Bone marrow (tissue), 2 donors: ENCODE measurements at places on chromosomes 13 and 19.

- DNase-seq = no peak
These were observed 9.0 kb upstream of the CEBPA start for GRCh38 chr19:33311326-33311682.

DNA sequence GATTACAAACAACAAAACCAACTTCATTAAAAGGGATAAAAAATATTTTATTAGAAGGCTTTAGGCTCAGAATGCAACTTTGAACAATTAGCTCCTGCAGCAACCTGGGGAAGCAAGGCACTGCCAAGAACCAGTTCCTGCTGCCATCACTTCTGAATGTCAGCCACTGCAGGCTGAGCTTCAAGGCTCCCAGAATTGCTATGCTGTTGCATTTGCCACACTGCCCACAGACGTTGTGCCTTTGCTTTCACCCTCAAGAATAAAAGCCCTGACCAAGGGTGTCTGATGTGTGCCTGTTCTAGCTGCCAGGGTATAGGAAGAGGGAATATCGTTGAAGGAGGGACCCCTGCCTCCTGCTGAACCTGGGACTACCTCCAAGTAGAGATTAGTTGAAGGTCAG is 238.4 kb downstream of the ITGBL1 start:
- no peak for DNase-seq

DNA sequence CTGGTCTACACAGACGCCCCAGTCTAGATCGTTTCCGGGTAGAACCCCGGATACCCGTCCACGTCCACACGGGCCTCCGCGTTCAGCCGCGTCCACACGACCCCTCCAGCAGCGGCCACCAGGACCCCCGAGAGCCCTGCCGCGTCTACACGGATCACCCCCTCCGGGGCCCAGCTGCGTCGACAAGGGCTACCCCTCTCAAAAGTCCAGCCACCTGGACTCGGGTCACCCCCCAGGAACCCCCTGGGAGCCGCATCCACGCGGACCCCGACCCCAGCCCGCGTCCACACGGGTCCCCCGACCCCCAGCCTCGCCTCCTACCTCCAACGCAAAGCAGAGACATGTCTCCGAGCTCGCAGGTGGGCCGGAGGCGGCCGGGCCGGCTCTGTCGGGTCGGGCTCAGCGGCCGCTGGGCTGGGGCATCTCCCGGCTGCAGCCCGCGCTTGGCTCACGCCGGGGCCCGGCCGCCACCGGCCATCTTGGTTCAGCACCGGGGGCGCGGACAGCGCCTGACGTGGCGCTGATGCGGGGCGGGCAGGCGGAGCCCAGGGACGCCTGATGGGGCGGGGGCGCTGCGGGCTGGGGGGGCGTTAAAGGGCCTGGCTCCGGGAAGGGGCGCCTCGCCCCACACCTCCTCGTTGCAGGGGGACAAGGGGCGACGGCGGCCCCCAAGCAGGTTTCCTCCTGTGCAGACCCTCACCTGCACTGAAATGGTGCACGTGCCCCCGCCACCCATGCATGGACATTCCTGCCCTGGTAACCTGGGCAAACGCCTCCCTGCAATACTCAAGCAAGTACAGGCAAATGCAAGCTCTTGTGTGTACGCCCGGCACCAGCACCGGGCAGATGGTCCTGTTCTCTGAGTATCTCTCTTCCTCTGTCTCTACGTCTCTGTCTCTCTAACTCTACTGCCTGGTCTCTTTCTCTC is at the start of gene UNC13A:
Gene UNC13A, minus strand, starts transcription at position 498 of the 928 bp plus-strand sequence. Its CDS starts 155 bp downstream, at position 343.
- DNase-seq = no peak

GRCh38 chr13:70795484-70795883 is 687.2 kb upstream of the KLHL1 start:
- no peak for DNase-seq

DNA sequence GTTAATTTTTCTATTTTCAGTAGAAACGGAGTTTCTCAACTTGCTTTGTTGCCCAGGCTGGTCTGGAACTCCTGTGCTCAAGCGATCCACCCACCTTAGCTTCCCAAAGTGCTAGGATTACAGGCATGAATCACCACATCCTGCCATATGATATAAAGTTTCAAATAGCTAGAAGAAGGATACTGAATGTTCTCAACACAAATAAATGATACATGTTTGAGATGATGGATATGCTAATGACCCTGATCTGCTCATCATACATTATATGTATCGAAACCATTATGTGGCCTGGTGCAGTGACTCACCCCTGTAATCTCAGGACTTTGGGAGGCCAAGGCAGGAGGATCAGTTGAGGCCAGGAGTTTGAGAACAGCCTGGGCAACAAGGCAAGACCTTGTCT is 11.5 kb downstream of the CIB3 start:
- no peak for DNase-seq

GRCh38 chr13:95833719-95834118 is 156.8 kb downstream of the DNAJC3 start:
- no peak for DNase-seq

GRCh38 chr13:80386002-80386401 is 45.1 kb upstream of the SPRY2 start:
- DNase-seq = no peak
